A549 treated with RU486 at 1 μM for 4 hours (cell line): ENCODE measurements at places on chromosomes 13 and 19. TPM values are rescaled to one million over a fixed set of nuclear protein-coding genes. Genes with fewer than 3 reads are reported as not detected.

PROZ gene
- total RNA-seq = not detected in 5 replicates

MEF2B gene
- 0.24 to 1.1 TPM (median 0.27 TPM) in 5 replicates for total RNA-seq

ZNF726 gene
- total RNA-seq = 0.27 to 0.98 TPM (median 0.70 TPM) in 5 replicates

ZNF296 gene
- 6.5 to 11.0 TPM (median 10.4 TPM) in 5 replicates for total RNA-seq

EBI3 gene
- total RNA-seq = 1.7 to 4.1 TPM (median 3.1 TPM) in 5 replicates

WDR18 gene
- 44.5 to 73.6 TPM (median 71.9 TPM) in 5 replicates for total RNA-seq

SIGLEC8 gene
- total RNA-seq = not detected in 5 replicates

DCAF15 gene
- 13.5 to 21.8 TPM (median 19.8 TPM) in 5 replicates for total RNA-seq

PEG3 gene
- not detected in 5 replicates for total RNA-seq

ZNF221 gene
- 0.37 to 1.1 TPM (median 0.53 TPM) in 5 replicates for total RNA-seq

SIGLECL1 gene
- not detected in 5 replicates for total RNA-seq

DAND5 gene
- not detected in 5 replicates for total RNA-seq

ZNF773 gene
- 4.6 to 7.1 TPM (median 4.8 TPM) in 5 replicates for total RNA-seq

SIPA1L3 gene
- 34.1 to 50.5 TPM (median 42.1 TPM) in 5 replicates for total RNA-seq

RGS9BP gene
- total RNA-seq = 0.37 to 0.54 TPM (median 0.47 TPM) in 5 replicates

OSCAR gene
- total RNA-seq = 0.20 to 0.59 TPM (median 0.32 TPM) in 5 replicates

LYPD5 gene
- total RNA-seq = 0.14 to 0.22 TPM (median 0.15 TPM) in 3 of 5 replicates, not detected in the others

ZNF763 gene
- total RNA-seq = not detected in 5 replicates

C2CD4C gene
- 0.15 to 0.61 TPM (median 0.54 TPM) in 5 replicates for total RNA-seq

ZIM2 gene
- total RNA-seq = not detected in 5 replicates

SERPINE3 gene
- not detected in 5 replicates for total RNA-seq

ZNF610 gene
- total RNA-seq = 0.06 TPM in 1 of 5 replicates, not detected in the others

TICAM1 gene
- 5.9 to 9.8 TPM (median 8.5 TPM) in 5 replicates for total RNA-seq

NUP62 gene
- total RNA-seq = 77.8 to 99.6 TPM (median 94.7 TPM) in 5 replicates

FUT1 gene
- total RNA-seq = 0.06 to 0.13 TPM (median 0.07 TPM) in 5 replicates

NTN5 gene
- 0.19 to 0.30 TPM (median 0.23 TPM) in 5 replicates for total RNA-seq

ZNF626 gene
- not detected in 5 replicates for total RNA-seq

WASF3 gene
- total RNA-seq = 0.08 to 0.25 TPM (median 0.11 TPM) in 5 replicates

ZNF418 gene
- total RNA-seq = 0.74 to 1.7 TPM (median 0.82 TPM) in 5 replicates

MISP3 gene
- total RNA-seq = 2.2 to 4.8 TPM (median 4.3 TPM) in 5 replicates

CDKN2D gene
- 4.2 to 6.2 TPM (median 5.3 TPM) in 5 replicates for total RNA-seq

PHLDB3 gene
- total RNA-seq = 9.6 to 14.7 TPM (median 11.9 TPM) in 5 replicates

RGL3 gene
- 0.85 to 2.0 TPM (median 1.7 TPM) in 5 replicates for total RNA-seq

CGB2 gene
- total RNA-seq = 0.54 to 0.67 TPM in 2 of 5 replicates, not detected in the others

KRTDAP gene
- total RNA-seq = not detected in 5 replicates

APC2 gene
- 0.69 to 2.1 TPM (median 1.3 TPM) in 5 replicates for total RNA-seq

PLEKHF1 gene
- 6.9 to 11.3 TPM (median 9.5 TPM) in 5 replicates for total RNA-seq
